SJSA1 (cell line): ENCODE measurements at places on chromosomes 3 and 15.

DNA sequence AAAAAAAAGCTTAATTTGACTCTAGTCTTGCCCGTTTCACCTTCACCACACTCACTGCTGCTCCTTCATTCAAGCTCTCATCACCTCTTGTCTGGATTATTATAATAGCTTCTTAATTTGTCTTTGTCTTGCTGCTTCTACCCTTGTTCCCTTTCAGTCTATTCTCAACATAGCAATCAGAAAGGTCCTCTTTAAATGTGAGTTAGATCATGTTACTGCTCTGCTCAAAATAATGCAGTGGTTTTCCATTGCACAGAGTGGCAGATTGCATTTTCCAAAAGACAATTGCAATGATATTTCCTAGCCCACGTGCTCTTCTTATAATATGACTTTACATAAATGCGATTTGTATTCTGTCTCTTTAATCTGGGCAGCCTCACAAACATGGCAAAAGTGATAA lies 174.6 kb downstream of the ALDH1A2 start:
- no peak for DNase-seq

GRCh38 chr3:196619223-196619622 lies 20.3 kb upstream of the NRROS start:
- no peak for DNase-seq

GRCh38 chr15:29103824-29104565 lies 165.6 kb downstream of the NSMCE3 start:
- DNase-seq: no peak

DNA sequence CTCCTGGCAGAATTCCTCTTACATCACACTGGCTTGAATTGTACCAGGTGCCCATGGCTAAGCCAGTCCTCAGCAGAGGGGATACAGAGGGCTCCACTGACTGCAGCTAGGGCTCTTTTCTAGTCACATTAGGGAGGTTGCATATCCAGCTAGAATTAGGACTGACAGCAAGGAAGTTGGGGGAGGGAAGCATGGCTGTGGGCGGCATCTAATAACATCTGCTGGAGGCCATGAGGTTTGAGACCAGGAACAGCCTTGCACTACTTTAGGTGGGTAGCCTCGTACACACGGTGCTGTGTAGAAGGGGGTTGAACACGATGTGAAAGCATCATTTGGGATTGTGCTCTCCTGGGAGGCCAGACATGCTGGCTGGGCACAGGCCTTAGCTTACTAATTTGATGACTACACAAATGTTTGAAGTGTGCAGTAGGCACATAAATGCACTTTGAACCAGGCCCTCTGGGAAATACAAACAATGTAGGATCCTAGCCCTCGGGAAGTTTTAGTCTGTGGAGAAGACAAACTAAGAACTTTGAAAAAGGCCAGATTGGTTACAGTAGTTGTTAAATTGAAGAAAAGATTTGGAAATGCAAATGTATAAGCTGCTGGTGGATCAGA lies 30.2 kb downstream of the CHCHD6 start:
- no peak for DNase-seq

- no peak for DNase-seq
Observed at GRCh38 chr15:56812961-56813360, 79.7 kb upstream of the ZNF280D start.

DNA sequence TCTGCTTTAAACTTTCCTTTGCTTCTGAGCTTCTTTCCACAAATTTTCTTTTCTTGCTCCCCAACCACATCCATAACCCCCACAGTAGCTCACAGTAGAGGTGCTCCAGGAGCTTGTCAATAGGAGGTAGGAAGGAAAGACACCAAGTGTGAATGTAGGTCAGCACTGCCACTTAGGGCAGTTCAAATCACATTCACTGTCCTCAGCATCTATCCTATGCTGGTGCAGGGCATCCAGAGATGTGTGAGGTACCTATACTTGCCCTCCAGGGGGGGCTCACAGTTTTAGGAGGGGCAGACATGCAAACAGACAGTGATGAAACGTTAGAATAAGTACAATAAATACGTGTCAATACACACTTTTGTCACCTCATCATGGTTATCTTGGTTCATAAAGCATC lies 1.5 kb upstream of the SPSB4 start:
- DNase-seq: no peak
